Stomach (tissue), 19 donors: ENCODE measurements at places on chromosomes 4 and X. TPM values are rescaled to one million over a fixed set of nuclear protein-coding genes. Genes with fewer than 3 reads are reported as not detected.

GRCh38 chrX:105211066-105211575 is 9.4 kb downstream of the TEX13A start:
- H3K4me3 ChIP-seq, result no peak overlapping the region
- H3K27ac ChIP-seq, result no peak overlapping the region
- no peaks in the 10 kb centered on the region for H3K36me3 ChIP-seq

DNA sequence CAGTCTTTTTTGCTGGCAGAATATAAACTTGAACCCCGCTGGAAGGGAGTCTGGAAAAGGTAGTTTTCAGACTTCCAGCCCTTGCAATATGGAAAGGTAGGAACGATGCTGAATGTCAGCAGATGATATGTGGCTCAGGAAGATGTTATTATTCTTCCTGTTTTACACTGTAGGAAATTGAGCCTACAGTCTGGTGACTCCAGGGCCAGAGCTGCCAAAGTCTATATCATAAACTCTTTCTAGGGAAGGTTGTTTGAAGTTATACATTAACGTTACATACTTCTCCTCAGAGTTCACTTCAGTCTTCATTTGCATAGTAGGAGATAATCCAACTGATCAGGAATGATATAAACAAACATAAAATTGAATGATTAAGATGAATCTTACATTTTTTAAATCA is 141.3 kb downstream of the FAT4 start:
- H3K4me1 ChIP-seq, result no peaks in the 10 kb centered on the region
- H3K4me3 ChIP-seq, result no peak overlapping the region
- H3K27me3 ChIP-seq, result no peaks in the 10 kb centered on the region
- DNase-seq, result no peak
- H3K27ac ChIP-seq, result no peak overlapping the region

DNA sequence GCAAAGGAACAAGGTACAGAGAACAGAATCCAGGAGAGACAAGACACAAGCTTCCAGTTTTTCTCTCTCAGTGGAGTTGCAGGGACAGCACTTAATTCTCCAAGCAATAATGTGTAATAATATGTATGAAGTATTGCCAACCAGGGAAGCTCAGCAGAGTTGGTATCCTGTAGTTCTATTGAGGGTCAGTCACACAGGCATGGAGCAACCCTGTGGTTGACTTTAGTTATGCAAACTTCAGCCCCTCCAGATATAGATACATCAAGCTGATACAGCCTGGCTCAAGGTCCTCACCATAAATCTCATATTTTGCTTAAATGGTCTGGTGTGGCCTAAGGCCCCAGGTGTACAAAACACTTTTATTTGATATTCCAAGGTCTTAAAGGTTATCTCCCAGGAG is 248.6 kb upstream of the EPHA5 start:
- no peaks in the 10 kb centered on the region for H3K4me1 ChIP-seq
- no peak for DNase-seq
- H3K36me3 ChIP-seq, result no peaks in the 10 kb centered on the region
- no peak overlapping the region for H3K27ac ChIP-seq
- no peaks in the 10 kb centered on the region for H3K27me3 ChIP-seq

- no peak overlapping the region for H3K4me3 ChIP-seq
- H3K4me1 ChIP-seq, result no peaks in the 10 kb centered on the region
- H3K36me3 ChIP-seq, result no peaks in the 10 kb centered on the region
- no peak overlapping the region for H3K27ac ChIP-seq
Observed at GRCh38 chr4:90001023-90001422, 106.4 kb downstream of the MMRN1 start.

DNA sequence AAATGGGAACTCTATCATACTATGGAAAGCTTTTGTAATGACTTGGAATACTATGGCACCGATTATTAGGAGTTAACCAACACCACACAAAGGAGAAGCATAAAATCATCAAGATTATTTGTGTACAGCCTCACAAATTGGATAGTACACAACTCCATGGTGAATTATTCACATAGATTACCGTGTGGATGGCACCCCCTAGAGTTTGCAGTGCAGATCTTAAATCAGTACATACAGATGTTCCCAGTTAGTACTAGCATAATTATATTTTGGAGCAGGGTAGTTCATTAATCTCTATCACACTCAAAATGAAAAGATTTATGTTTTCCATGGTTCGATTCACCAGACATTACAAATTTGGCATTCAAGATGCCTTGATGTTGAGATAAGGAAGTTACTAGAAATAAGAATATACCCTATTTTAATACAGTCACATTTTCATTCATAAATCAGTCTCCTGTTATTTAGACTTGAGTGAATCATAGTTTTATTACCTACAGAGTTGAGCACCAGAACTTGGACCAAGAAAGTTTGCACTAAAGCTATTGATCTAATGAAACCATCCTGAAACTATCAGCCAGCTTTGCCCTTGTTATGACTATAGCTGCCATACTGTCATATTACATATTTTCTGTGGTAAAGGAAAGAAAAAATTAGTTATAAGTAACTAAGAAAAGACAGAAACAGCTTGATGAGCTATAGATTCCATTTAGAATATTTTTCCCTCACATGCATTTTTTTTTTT is 531.8 kb downstream of the GLUD2 start:
- no peaks in the 10 kb centered on the region for H3K27me3 ChIP-seq
- H3K4me1 ChIP-seq, result no peaks in the 10 kb centered on the region
- peak; percentile 43 for DNase-seq
- no peak overlapping the region for H3K4me3 ChIP-seq

DNA sequence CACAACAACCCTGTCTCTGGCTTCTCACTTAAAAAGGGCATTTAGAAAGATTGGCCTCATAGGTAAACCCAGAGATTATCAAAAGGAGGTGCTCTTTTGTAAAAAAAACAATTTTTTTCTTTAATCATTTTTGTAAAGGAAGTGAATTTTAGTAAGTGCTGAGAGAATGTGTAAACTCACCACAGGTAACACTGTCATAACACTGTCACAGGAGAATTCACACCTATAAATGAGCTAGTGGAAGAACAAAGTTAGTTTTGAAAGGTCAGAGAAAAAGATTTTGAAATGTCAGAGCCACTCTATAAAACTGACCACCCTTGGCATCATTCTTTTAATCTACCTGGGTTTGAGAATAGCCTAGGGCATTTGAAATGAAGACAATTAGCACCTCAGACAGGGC is 3.3 kb upstream of the SH2D1A start:
- no peak overlapping the region for H3K4me3 ChIP-seq
- H3K27me3 ChIP-seq, result no peaks in the 10 kb centered on the region
- no peak overlapping the region for H3K27ac ChIP-seq
- no peaks in the 10 kb centered on the region for H3K36me3 ChIP-seq
- no peaks in the 10 kb centered on the region for H3K4me1 ChIP-seq

The GAGE2A gene
- total RNA-seq, result not detected

GRCh38 chr4:33184657-33185290 is 2464.6 kb downstream of the PCDH7 start:
- DNase-seq, result no peak
- H3K27me3 ChIP-seq, result no peaks in the 10 kb centered on the region
- H3K36me3 ChIP-seq, result no peaks in the 10 kb centered on the region
- no peak overlapping the region for H3K27ac ChIP-seq
- no peak overlapping the region for H3K4me3 ChIP-seq

GRCh38 chr4:75547647-75548387 is 8.0 kb upstream of the ODAPH start:
- H3K4me1 ChIP-seq, result no peaks in the 10 kb centered on the region
- no peak overlapping the region for H3K4me3 ChIP-seq
- DNase-seq, result peak; percentile 31
- no peak overlapping the region for H3K27ac ChIP-seq
- no peaks in the 10 kb centered on the region for H3K27me3 ChIP-seq

The WNK3 gene
- 4.0 TPM for total RNA-seq

The XAGE2 gene
- not detected for total RNA-seq

The STATH gene
- total RNA-seq, result not detected

The DGKQ gene
- 5.8 TPM for total RNA-seq
